ENCODE measurements at places on chromosomes 1 and 21.

DNA sequence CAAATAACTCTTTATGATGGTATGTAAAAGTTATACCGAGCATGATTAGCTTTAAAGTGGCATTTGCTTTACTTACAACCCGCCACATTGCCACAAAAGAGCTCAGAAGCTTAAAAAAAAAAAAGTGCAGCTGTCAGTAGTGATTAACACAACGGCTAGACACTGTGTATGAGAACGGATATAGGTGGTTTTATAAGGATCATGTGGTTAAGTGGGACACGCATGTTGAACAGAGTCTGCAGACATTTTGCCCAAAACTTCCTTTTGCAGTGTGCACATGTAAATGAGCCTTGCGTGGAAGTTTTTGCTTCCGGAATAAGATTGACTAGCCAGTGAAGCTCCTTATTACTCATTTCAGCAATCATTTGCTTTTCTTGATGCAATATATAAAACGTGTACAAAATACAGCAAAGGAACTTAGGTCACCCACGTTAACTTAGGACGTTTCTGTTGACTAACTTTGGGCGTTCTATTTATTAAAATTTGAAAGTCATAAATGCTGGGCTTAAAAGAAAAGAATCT lies 58.7 kb upstream of the RGS1 start:
- DNase-seq, result peak; percentile 62

DNA sequence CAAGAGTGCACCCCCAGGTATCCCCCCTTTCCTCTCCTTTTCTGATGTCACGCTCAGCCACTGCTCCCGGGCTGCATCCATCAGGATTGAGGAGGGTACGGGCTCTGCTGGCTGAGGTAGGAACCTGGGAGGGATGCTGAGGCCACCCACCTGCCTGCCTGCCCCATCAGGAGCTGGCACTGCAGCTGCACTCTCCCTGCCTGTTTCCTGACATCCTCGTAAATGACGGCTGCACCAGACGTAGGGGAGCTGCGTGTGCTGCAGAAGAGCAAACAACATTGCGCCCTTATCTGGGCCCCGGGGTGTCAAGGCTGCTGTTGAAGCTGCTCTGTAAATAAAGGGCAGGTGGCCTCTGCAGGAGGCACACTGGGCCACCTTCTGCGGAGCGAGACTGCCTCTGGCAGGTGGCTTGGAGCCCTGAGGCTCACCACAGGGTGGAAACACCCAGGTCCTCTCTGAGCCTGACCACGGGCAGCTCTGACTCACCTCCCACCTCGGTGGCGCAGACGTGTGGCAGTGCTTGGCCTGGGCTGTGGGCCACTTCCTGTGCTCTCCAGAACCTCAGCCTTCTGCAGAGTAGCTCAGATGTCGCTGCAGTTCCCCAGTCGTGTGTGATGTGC lies 30.9 kb downstream of the SNAP47 start:
- peak; percentile 72 for DNase-seq

DNA sequence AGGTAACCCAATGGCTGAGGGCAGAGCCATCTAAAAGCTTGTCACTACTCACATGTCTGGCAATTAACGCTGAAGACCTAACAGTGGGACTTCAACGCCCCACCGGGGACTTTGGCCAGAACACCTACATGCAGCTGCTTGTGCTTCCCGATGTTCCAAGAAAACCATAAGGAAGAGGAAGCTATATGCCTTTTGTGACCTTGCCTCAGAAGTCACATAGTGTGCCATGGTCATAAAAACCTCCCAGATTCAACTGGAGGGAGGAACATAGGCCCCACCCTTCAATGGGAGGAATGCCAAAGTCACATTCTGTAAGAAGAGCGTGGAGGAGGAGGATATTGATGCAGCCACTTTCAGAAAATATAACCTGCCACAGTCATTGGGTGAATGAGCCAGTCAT lies 147.8 kb upstream of the MAGI3 start:
- no peak for DNase-seq

DNA sequence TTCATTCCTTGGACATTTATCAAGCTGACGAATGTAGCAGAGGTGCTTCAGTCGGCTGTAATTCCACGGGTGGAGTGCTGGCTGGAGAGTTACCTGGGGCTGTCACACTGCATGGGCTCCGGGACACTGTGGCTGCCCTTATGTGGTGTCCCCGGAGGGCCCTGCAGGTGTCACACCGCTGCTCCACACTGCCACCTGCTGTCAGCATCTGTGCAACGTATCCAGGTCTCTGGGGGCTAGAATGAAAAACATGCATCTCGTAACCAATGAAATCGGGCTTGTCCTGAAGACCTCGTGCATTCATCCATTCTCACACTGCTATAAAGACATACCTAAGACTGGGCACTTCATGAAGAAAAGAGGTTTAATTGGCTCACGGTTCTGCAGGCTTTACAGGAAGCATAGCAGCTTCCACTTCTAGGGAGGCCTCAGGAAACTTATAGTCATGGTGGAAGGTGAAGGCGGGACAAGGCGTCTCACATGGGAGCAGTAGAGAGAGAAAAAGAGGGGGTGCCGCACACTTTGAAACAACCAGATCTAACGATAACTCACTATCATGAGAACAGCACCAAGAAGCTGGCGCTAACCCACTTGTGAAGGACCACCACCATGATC lies 46.7 kb upstream of the PCBP3 start:
- peak; percentile 80 for DNase-seq

DNA sequence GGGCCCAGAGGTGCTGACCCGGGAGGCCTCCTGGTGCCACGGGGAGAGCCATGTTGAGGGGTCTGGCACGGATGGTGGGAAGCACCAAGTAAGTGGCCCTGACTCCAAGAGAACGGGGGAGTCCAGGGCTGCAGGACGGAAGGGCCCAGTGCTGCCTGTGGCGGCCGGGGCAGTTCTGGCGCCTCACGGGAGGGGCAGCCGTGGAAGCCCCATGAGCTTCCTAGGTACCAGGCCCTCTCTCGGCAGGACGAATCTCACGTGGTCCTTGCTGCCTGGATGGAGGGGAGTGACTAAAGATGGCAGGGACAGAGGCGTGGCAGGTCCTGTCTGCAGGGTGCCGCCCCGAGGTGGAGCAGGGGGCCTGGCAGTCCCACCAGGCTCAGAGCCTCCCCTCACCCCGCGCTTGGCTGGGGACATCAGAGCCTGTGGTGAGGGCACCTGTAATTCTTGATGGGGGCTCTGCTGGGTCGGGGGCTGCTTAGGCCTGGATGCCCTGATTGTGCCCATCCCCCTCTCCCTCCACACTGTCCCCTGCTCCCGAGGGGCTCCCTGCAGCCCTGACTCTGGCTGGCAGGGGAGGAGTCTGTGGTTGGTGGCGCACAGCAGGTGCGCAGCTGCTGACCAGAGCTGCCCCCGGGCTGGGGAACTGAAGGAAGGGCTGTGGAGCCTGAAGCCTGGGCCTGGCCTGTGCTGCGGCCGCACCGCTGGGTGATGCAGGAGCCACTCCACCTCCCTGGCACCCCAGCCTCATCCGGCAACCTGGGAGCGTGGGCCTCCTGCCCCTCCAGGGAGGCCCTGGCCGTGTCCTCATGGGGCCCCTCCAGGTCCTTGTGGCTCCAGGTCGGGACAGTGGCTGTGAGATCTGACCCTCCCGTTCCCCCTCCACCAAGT lies 31.4 kb downstream of the POFUT2 start:
- DNase-seq, result no peak

GRCh38 chr1:36884029-36884701 lies 150.2 kb downstream of the GRIK3 start:
- no peak for DNase-seq

DNA sequence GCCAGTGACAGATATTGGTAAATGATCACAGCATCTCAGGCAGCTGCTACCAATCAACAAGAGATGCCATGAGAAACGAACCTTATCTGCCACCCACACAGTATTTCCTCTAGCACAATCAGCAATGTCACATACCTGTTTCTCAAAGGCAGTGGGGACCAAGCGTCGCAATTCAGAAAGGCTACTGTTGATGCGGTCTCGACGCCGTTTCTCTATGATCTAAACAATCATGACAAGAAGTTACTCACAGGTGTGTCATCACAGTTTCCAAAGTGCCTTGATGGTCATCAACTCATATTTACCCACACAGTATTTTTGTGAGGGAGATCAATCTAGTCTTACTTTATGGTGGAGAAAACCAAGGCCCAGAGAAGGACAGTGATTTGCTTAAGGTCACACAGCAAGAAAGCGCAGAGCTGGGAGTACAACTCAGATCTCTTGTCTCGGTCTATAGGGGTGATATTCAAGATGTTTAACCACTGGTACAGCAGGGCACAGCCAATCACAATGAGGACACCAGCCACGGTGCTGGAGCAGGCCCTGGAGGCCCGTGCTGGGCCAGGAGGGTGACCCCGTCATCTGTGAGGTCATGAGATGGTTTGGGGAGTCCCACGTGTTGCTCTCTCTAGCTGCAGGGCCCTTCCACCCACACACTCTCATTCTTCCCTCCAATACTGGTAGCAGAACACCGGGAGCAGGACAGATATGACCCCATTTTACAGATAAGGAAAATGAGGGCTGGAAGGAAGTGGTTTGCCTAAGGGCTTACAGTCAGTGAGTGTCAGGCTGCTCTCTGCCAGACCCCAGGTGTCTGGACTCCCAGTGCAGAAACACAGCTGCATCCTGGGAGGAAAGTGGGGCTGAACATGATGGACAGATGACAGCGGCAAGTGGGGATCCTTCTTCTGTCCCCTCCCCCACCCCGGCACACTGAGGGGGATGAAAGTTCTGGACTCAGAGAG lies 7.8 kb downstream of the HEYL start:
- peak; percentile 18 for DNase-seq

GRCh38 chr1:2496087-2496622 lies 20.1 kb downstream of the PLCH2 start:
- DNase-seq, result no peak

- DNase-seq, result no peak
Observed at GRCh38 chr1:230922620-230923019, 54.3 kb upstream of the C1orf198 start.

- no peak for DNase-seq
Observed at GRCh38 chr1:86472767-86473166, 4.0 kb downstream of the CLCA1 start.

GRCh38 chr21:36768496-36768895 lies 69.6 kb downstream of the SIM2 start:
- DNase-seq, result no peak

DNA sequence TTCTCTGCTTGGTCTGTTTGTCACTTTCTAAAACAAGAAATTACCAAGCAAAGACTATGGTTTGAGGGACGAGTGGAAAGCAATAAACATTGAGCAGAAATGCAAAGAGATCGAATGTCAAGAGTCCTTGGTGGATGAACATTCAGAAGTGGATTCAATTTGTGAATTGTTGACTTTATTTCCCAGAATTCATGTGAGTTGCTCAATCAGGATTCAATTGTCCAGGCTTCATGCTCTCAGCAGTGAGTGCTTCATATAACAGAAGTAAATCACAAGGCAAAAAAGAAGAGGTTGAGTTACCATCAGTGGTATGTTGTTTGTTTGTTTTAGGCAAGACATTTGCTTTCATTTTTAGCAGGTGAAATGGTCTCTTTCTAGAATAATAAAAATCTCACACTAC lies 31.9 kb downstream of the NGF start:
- DNase-seq, result no peak

GRCh38 chr21:25967181-25967900 lies 203.2 kb downstream of the APP start:
- DNase-seq, result no peak

DNA sequence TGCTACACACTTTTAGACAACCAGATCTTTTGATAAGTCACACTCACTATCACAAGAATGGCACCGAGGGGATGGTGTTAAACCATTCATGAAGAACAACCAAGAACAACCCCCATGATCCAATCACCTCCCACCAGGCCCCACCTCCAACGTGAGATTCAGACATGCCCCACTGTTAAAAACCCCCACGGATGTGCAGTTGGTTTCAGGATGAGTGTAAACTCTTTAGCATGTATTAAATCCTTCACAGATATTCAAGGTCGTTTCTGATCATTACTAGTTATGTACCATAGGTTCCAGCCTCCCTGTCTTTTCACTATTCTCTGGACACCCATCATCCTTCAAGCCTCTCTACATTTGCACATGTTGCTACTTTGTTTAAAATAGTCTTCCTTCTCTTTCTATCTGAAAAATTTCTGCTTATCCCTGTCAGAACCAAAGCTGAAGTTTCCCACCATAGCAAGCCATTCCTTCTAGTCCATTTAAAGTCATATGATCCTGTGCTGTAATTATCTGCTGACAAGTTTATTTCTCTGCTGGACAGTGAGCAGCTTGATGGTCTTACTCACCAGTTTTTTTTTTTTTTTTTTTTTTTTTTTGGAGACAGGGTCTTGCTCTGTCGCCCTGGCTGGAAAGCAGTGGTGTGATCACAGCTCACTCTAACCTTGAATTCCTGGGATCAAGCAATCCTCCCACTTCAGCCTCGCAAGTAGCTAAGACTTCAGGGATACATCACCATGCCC lies 36.8 kb downstream of the MAP10 start:
- no peak for DNase-seq

DNA sequence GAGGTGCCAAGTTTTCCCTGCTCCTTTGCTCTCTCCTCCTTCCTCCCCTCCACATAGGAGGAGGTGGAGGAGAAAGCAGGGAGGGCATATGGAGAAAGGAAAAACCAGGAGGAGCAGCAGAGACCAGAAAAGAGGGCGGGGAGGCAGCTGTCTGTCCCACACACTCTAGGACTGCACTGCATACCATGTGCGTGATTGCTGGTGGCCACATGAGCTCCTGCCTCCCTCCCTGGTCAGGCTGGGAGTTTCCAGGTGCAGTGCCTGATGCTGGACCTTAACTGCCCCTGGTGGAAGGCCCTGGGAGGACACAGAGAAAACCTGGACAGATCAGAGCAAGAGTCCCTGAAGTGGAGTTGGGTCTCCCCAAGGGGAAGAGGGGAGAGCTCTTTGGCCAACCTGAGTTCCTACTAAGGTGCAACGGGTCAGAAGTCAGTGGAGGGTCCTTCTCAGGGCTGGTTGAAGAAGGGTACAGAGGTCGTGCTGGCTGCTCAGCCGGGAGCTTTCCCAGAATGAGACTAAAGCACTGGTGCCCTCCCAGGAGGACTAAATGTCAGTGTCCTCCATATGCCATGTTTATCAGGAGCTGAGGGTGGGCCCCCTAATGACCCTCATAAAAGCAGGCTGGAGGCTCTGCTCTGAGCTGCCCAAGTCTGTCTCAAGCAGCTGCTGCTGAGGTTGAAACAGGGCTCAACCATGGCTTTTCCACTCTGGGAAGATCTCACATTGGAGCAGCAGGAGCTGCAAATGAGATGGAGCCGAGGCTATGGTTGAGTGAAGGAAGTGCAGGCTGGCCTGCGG lies 3.5 kb upstream of the LGR6 start:
- DNase-seq, result no peak

- no peak for DNase-seq
Observed at GRCh38 chr1:39229504-39229903, 25.0 kb downstream of the MACF1 start.

GRCh38 chr1:205576011-205576410 lies 55.8 kb downstream of the ELK4 start:
- DNase-seq, result no peak

- no peak for DNase-seq
Observed at GRCh38 chr1:162680419-162681121, 48.3 kb downstream of the DDR2 start.

DNA sequence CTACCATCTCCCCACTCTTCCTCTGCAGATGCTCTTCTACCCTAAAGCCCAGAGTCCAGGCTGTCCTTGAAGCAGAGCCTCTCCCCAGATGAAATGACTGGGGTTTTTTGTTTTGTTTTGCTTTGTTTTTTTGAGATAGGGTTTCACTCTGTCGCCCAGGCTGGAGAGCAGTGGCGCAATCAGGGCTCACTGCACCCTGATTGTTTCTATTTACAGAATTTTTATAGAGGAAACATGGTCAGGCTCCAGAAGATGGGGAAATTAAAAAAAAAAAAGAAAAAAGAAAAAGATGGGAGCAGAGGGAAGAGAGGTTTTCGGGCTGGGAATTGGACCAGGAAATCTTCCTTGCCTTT lies 43.7 kb upstream of the ZNF281 start:
- DNase-seq, result no peak

All from stimulated activated CD4-positive, alpha-beta T cell treated with anti-CD3 and anti-CD28 coated beads, Interleukin-1b, Interleukin-23, amount 100 ng/mL, for 48 hours (primary cell).